ENCODE measurements at places on chromosomes 2 and 18.
A peak's percentile ranks its signal among the peaks of the same experiment; 100 is the strongest.

GRCh38 chr18:7112936-7113335 lies 4.7 kb downstream of the LAMA1 start:
- DNase-seq, result no peak

- no peak for DNase-seq
Measured at GRCh38 chr18:54232485-54233227, 8.2 kb upstream of the MBD2 start.

- DNase-seq, result no peak
Measured at GRCh38 chr2:155266583-155266982, 568.1 kb downstream of the KCNJ3 start.

DNA sequence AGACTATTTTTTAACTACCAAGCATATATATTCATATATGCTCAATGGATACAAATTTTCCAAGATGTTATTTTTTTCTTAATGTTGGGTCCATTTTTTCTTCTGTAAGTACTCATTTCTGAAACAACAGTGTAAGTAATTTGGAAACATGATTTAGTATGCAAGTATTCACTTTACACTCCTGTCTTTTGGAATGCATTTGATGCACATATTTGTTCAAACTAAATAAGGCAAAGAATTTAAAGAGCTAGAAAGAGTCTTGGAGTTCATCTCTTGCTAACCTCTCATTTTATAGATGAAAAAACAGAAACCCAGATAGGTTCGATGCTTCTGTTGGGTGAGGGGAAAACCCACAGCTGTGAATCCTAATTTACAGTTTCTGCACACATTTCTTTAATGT lies 439.5 kb upstream of the RAB12 start:
- DNase-seq, result no peak

GRCh38 chr2:37579192-37579713 lies 92.2 kb downstream of the CDC42EP3 start:
- DNase-seq, result no peak

DNA sequence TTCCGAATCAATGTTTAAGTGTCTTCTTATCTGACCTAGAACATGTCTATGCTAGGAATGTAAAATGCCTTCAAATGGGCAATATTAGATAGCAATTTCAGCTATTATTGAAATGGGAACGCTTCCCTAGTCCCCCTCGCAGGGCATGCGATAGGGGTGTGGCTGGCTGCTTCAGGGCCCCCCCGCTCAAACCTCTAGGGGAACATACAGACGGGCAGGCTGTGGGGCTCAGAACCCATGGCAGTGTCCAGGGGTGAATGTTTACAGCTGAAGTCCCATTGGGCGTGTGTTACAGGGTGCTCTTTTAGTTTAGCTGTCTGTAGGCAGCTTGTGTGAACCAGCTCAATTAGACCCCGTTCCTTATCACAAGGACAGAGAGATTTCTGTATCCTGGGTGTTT lies 315.9 kb downstream of the DSEL start:
- no peak for DNase-seq

DNA sequence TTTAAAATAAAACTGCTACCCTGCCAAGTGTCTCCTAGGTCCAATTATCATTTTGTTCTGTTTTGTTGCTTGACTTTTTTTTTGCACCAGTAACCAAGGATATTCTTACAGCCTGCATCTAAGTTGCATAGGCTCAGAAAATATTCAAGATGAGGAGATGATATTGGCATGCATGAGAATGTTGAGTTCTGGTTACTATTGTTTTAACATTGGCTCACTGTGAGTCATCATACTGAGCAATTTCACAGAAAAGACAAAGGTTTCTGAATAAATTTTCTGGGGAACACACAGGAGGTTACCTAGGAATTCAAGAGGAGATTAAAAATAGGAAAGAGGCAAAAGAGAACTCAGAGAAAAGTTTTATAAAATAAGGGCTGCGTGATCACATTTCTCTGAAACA lies 84.8 kb upstream of the POU3F3 start:
- DNase-seq, result no peak

DNA sequence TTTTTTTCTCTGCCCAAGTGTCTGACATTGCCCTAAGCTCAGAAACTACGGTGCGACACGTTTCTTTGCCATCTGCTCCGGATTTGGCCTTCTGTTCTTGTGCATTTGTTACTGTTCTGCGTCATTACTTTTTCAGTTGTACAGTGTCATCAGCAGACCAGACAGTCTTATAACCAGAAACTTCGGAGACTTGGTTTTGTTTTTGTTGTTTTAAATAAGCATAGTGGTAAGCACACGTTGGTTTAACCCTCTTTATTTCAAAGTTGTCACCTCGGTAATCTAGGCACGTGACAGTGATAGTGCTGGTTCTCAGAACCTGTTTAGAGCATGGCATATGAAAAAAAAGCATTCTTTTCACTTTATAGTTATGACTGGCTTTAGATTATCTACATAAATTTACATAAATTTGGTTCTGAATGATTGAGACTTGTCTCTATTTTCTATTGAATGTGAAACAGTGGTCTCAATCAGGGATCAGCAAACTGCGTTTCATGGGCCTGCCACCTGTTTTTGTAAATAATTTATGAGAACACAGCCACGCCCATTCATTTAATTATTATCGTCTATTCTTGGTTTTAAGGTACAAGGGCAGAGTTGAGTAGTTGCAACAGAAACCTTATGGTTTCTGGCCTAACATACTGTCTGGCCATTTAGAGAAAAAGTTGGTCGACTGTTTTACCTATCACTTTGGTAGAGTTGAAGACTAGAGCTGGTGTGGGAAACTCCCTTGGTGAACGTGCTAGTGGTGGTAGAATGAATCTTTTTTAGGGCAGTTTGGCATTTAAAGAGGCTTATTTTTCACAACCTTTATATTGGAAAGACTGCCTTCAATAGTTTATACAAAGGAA lies 106.5 kb downstream of the ZNF532 start:
- no peak for DNase-seq

GRCh38 chr2:114259389-114259788 lies 183.1 kb upstream of the DPP10 start:
- DNase-seq, result no peak

GRCh38 chr2:73718421-73718820 lies 18.7 kb downstream of the TPRKB start:
- no peak for DNase-seq

DNA sequence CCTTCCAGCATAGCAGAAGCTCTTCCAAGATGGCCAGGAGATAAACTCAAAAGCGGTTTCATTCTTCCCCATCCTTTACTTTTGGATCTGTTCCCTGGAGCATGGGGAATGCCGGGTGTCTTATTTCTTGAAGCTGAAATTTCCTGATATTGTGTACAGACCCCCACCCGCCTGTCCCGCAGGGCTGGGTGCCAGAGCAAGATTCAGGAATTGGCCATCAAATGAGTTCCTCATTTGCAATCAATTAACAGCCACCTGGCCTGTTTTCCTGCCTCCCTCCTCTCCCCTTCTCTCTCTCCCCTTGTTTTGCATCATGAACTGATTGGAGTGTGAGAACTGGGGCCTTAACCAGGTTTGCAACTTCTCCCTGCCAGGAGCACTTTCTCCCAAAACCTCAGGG lies 202.1 kb downstream of the SH3RF3 start:
- DNase-seq, result no peak

DNA sequence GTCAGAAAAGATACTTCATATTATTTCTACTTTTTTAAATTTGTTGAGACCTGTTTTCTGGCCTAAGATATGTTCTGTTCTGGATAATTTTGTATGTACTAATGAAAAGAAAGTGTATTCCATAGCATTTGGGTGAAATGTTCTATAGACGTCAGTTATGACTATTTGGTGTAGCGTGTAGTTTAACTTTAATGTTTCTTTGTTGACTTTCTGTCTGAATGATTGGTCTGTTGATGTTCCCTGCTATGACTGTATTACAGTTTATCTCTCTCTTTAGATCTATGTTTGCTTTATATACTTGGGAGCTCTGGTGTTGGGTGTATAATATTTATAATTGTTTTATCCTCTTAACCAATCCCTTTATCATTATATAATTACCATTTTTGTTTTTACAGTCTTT lies 352.4 kb downstream of the PTPRM start:
- DNase-seq, result no peak

DNA sequence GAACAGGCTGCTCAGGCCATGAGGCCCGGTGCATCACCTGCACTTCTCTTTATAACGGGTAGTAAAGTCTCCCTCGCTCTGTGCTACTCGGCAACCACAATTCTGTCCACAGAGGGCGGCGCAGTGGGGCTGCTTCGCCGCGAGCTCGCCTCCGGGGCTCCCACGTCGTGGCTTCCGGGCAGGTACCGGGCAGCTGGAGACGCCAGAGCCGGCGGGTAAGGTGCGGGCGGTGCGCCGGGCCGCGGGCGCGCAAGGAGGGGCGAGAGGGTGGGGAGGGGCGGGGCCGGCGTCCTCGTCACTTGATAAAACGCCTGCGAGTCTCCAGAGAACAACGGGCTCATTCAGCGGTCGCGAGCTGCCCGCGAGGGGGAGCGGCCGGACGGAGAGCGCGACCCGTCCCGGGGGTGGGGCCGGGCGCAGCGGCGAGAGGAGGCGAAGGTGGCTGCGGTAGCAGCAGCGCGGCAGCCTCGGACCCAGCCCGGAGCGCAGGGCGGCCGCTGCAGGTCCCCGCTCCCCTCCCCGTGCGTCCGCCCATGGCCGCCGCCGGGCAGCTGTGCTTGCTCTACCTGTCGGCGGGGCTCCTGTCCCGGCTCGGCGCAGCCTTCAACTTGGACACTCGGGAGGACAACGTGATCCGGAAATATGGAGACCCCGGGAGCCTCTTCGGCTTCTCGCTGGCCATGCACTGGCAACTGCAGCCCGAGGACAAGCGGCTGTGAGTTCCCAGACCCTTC lies at the start of gene ITGA6:
ITGA6 (plus strand) TSS at position 331 of the 734 bp plus-strand sequence.
- DNase-seq, result peak; percentile 62

DNA sequence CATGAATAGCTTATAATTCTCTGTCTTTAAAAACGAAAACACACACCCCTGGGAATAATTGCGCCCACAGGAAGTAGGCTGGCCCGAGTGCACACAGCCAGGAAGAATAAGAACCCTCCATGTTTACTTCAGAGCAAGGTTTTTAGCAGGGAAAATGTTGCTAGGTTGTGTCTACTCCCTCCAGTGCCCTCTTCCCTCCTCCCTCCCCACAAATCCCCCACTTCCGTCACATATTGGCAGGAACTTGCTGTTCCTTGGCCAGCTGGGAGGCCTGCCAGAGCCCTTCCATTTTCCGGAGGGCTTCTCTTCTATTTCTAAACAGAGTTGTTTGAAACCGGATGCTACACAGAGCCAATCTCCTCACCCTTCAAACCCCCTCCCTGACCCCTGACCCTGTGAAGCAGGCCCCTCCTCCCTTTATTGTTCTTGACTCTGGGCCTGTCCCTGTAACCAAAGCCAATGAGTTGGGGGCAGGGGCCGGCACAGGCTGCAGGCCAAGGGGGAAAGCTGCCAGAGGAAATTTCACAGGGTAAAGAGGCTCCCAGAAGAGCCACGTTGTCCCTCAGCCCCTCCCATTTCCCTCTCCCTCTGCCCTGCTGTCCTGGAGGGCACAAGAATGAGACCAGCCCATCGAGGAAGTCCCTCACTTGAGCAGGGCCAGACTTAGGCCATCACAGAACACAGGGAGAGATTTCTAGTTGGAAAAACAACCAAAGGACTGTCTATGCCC lies 49.8 kb upstream of the LGALSL start:
- no peak for DNase-seq

- DNase-seq, result no peak
Measured at GRCh38 chr2:151506170-151506569, 96.5 kb downstream of the RIF1 start.

DNA sequence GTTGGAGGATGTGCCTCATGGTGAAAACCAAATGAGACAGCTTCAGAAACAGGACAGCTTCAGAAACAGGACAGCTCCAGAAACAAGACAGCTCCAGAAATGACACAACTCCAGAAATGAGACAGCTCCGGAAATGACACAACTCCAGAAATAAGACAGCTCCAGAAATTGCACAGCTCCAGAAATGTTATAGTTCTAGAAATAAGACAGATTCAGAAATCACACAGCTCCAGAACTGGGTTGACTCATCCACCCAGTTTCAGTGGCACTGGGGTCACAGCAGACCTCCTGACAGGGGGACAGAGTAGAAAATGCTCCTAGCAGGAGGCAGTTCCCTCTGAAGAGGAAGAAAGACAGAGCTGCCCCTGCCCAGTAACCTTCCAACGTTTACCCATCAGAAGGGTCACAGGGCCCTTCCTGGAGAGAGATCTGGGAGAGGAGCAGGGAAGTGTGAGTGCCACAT lies 26.9 kb upstream of the COL6A3 start:
- no peak for DNase-seq

- no peak for DNase-seq
Measured at GRCh38 chr2:16069933-16070647, 129.7 kb downstream of the MYCN start.

Data from activated T-cell treated with anti-CD3 and anti-CD28 coated beads for 1 hour (primary cell).